ENCODE measurements at places on chromosomes 12 and 14.

- no peak overlapping the region for H3K4me3 ChIP-seq
- H3K4me1 ChIP-seq: no peaks in the 10 kb centered on the region
- H3K27me3 ChIP-seq: no peaks in the 10 kb centered on the region
- DNase-seq: no peak
- H3K36me3 ChIP-seq: no peaks in the 10 kb centered on the region
These were observed 176.1 kb downstream of the RMST start for GRCh38 chr12:97638739-97639138.

DNA sequence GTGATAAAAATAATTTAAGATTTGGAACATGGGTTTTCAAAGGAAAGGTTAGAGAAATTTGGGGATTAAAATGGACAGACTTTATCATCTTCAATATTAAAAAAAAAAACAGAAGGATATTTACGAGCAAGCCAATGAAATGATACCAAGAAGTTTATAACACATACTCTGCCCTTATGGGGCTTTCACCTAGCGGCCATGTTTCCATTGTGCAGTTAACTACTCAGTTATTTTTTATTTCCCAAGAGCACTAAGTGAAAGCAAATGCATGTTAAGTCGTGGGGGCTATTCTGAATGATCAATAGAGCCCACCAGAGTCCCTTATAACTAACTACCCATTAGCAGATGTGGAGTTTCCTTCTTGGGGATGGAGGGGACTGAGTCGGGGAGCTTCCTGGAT lies 53.9 kb downstream of the ETV6 start:
- H3K27me3 ChIP-seq: no peaks in the 10 kb centered on the region
- no peak overlapping the region for H3K4me3 ChIP-seq

- no peak overlapping the region for H3K27ac ChIP-seq
- no peak for DNase-seq
- H3K27me3 ChIP-seq: no peaks in the 10 kb centered on the region
- no peak overlapping the region for H3K4me3 ChIP-seq
These were observed 755.8 kb upstream of the FBXO33 start for GRCh38 chr14:40188006-40188405.

DNA sequence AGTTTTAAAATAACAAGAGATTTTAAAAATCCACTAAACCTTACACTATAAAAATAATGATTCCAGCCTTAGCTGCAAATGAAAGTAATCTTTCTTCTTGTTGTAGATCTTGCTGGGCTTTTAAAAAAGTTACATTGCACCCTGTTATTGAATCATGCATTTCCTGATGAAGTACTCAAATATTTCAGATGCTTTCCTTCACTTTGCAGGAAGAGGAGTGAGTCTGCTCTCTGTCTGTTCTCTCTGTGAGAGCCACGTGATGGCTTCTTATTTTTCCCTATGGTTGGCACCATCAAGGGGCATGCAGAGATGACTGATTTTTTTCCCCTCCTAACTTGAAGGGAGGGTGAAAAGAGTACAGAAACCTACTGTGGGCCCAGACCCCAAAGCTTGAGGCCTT lies 262.7 kb downstream of the ATP23 start:
- DNase-seq: no peak
- H3K27ac ChIP-seq: no peak overlapping the region
- no peaks in the 10 kb centered on the region for H3K27me3 ChIP-seq
- H3K4me3 ChIP-seq: no peak overlapping the region
- H3K36me3 ChIP-seq: no peaks in the 10 kb centered on the region
